ENCODE measurements at places on chromosomes 3 and 15.
A peak's percentile ranks its signal among the peaks of the same experiment; 100 is the strongest.

DNA sequence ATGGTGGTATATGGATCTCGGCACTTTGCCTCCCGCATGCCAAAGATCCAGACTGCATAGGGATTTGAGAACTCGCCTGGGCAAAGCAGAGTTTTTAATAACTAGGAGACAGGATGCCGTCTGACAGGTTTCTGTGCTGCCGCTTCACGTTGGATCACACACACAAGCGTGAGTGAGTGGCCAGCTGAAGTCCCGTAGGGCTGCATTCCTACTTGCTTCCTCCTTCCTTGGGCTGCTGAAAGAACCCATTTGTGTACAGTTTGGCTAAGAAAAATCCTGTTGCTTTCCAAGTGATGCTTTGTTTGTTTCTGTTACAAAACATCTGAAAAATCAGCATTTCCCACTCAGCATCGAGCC lies 604.3 kb upstream of the CFAP20DC start:
- no peak for DNase-seq

DNA sequence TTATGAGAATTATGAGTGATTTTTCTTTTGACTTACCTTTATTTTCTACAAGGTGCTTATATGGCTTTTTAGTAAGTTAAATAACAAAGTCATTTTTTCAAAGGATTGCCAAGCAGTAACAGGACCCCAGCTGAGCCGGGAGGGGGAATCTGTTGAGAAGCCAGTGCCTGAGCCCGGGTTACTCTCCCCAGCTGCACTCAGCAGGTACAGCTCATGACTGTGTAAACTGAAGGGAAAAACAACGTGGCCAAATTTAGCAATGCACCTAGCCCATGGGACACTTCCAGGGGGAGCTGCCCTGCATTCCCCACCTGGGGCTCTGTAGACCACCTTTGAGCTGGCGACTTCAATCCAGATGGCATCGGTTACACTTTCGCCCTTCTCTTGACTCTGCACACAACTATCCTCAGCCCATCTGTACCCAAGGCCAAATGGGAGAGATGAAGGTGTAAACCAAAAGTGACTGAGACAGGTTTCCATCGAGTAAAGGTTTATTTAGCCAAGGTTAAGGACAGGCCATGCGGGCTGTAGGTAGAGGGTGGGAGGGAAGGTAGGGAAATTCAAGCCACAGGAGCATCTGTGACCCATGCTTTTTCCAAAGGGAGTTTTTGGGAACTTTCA lies 18.2 kb upstream of the HCN4 start:
- DNase-seq = no peak

DNA sequence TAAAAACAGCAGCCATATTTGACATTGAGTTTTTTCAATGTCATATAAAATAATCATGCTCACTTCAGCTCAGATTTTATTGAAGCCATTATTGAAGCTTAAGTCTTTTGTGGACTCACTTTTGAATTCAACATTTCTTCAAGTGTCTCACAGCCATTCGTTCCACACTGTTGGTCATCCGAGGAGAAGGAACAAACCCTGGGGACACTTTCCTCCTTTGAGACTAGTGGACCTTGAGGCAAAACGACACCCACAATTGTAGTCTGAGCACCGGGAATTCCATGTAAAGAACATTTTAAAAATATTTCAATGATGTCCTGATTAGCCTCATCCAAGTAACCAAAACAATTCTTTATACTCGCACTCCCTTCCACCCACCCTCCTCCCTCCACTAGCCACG lies 174.7 kb downstream of the CD47 start:
- no peak for DNase-seq

- DNase-seq = no peak
These were observed 8.6 kb downstream of the PODXL2 start for GRCh38 chr3:127637546-127637945.

- DNase-seq = no peak
These were observed 104.8 kb upstream of the PPP2R3A start for GRCh38 chr3:135860761-135861160.

DNA sequence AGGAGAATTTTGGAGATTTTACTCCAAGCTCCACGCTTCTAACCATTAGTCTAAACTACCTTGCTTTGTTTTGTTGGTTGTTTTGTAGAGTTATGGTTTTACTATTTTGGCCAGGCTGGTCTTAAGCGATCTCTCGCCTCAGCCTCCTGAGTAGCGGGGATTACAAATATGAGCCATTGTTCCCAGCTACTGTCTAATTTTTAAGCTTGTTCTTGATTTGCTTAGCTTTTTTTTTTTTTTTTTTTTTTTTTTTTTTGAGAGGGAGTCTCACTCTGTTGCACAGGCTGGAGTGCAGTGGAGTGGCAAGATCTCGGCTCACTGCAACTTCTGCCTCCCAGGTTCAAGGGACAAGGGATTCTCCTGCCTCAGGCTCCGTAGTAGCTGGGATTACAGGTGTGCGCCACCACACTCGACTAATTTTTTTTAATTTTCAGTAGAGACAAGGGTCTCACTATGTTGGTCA lies 28.5 kb downstream of the EFCAB12 start:
- no peak for DNase-seq

GRCh38 chr15:64185146-64185911 lies 22.5 kb upstream of the PPIB start:
- DNase-seq = no peak

DNA sequence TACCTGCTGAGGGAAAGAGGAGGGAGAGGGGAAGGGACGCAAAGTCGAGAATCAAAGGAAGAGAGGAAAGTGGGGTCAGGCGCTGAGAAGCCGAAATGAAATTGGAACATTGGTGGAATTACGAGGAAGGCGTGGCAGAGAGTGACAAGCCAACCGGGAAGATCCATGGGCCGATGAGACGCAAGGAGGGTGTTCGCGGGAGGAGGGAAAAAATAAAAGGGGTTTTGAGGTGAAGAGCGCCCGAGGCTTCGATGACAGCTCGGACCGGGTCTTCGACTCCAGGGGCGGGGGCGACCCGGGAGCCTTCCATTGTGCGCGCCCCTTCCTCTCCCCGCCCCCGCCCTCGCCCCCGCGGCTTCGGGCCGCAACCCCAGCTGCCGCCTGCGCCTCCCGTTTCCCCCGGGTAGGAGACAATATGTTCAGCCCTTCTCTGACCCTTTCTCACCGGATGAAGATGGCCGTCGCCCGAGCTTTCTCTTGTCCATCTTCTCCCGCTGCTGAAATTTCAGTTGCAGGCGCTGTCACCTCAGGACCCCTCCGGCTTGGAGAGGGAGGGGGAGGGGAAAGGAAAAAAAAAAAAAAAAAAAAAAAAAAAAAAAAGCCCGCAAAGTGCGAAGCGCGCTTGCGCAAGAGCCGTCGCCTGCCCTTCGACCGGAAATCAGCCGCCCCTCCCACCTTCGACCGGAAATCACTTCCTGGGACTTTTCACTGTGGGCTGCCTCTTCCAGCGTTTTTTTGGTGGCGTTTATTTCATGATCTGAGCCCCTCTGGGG lies at the start of gene SENP7:
Gene SENP7, minus strand, starts transcription at position 567 of the 773 bp plus-strand sequence. Its CDS starts 82 bp downstream, at position 485.
- peak; percentile 87 for DNase-seq

DNA sequence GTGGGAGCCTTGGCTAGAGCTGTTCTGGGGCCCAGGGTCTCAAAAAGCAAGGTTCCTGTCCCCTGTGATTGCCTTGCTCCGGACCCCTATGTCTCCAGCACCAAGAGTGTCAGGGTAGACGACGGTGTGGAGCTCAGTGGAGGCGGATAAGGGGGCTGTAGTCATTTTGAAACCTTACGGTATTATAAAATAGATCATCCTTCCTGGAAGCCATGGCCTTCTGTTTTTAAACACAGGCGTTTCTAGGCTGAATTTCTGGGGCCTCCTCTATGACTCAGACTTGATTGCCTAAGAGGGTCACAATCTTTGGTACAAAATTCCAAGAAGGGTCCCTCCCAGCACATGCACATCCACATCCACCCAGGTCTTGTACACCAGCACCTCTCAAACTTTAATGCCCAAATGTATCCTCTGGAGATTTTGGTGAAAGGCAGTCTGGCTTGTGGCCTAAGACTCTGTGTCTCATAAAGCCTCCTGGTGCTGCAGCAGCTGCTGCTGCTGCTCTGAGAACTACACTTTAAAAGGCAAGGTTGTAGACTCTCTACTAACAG lies 70.5 kb upstream of the XCR1 start:
- no peak for DNase-seq

- DNase-seq = no peak
These were observed 14.8 kb upstream of the P2RY14 start for GRCh38 chr3:151293127-151293526.

- no peak for DNase-seq
These were observed 27.6 kb upstream of the CNBP start for GRCh38 chr3:129211345-129211744.

GRCh38 chr15:93019971-93020370 lies 69.0 kb downstream of the RGMA start:
- DNase-seq = no peak

DNA sequence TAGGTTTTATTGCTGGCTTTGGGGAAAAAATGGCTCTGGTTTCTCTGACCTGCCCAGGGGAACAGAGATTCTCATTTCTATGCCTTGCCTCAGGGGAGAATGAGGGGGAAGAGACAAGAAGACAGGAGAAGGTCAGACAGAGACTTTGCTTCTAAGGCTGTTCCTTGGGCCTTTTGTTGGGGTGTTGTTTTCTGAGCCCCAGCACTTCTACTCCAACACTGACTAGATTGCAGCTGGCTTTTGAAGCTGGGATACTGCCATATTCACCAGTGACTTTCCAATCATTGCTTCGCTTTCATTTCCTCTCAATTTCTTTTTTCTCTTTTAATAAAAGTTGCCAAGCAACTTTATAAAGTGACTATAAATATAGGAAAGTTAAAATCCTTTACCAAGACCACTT lies 143.2 kb upstream of the ARHGEF26 start:
- DNase-seq = no peak

GRCh38 chr15:63366451-63366850 lies 15.2 kb downstream of the CA12 start:
- DNase-seq = no peak

- DNase-seq = no peak
These were observed 287.6 kb downstream of the SOX2 start for GRCh38 chr3:181999314-181999713.

DNA sequence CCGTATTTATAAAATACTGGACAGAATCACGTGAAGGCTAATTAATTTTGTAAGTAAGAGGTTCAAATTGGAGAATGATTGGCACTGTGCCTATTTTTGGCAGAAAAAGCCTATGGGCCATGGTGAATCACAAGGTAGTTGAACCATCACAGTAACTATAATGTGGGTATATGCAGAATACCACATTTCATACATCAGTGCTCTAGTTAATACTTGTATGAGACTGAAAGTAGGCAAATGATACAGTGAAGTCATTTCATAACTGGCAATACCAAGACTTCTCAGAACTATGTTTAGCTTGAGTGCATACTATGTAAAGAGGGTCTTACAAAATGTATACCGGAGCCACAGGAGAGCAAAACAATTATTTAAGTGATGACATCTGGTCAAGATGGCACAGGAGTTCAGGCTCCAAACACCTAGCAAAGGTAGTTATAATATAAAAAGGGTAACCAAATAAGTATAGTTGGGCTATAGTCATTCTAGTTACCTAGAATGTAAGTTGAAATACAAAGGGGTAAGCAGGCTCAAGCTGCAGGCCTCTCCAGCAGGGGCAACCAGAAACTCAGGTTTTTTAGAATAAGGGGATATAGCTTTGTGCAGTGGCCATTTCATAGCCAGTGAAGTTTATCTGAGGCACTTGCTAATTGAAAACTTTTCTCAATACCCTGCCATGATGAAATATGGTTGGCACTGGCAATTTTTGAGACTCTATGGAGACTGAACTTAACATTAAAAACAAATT lies 19.1 kb downstream of the GPR160 start:
- DNase-seq = no peak

DNA sequence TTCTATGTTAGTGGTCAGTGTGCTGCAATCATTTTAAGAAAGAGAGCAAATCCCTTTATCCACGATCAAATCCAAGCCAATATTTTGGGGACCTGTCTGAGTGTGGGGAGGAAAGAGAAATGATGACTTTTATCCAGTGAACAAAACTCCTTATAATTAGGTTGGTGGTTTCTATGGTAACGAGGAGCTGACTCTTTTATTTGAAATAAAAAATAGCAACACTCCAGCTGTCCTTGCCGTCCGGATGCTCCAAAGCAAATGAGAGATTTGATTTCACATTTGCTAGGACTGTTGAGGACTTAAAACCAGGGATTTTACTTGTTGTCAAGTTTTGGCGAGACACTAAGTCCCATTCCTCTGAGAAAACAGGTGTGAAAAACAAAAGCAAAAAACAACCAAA lies 154.0 kb upstream of the PRICKLE2 start:
- DNase-seq = no peak

- peak; percentile 94 for DNase-seq
These were observed 64.6 kb downstream of the CRTC3 start for GRCh38 chr15:90594301-90594738.

- DNase-seq = peak; percentile 33
These were observed 273.6 kb downstream of the MECOM start for GRCh38 chr3:169389925-169390253.

DNA sequence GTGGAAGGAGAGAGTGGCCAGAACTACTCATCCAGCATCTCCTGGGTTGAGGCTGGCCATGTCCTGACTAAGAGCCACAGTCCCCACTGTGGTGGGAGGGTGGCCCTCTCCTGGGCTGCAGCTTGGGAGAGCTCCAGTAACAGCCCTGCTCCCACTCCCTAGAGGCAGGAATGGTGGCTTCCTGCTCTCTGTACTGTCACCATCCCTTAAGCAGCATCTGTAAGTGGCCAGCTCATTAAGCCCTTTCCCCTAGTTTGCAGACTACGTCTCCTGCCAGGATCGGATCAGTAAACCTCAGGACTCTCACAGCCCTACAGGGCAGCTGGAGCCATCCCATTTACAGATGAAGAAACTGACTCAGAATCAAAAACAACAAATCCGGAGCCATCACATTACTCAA lies 30.5 kb downstream of the DNAJB8 start:
- no peak for DNase-seq

DNA sequence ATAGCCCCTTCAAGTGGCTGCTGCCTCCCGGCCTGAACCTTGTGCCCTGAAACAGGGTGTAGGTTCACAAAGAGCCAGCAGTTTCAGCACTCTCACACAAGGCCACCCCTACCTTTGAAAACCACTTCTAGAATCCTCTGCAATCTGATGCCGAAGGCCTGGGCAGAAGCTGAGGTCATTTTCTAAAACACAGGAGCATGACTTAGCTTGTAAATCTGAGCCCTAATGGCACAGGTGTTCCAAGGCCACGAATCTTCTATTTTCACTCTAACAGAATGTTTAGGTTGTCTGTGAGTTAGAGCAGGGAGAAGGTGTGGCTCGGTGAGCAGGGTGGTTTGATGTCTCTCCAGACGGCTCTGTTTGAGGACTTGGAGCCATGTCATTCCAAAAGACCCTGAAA lies 62.3 kb downstream of the SYNM start:
- DNase-seq = no peak

DNA sequence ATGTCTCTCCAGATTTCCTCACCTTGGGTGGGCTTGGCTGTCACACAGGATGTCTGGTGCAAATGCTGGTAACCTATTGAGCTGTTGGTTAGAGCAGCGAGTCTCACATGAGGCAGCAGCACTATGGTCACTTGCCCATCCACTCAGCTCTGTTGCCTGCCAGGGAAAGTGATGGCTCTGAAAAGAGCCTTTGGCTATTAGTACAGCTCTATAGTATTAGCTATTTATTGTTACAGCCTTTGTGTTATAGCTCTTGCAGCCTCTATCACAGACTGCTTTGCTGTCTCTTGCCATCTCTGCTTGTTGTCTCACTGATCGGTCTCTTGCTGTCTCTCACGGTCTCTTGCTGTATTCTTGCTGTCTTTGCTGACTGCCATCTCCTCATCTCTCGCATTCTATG lies 114.3 kb downstream of the MFSD1 start:
- no peak for DNase-seq

Measured in left colon (tissue), 2 donors.